ENCODE measurements at places on chromosomes 4 and X. TPM values are rescaled to one million over a fixed set of nuclear protein-coding genes. Genes with fewer than 3 reads are reported as not detected.
A peak's percentile ranks its signal among the peaks of the same experiment; 100 is the strongest.

- no peak overlapping the region for H3K4me3 ChIP-seq
- no peaks in the 10 kb centered on the region for H3K4me1 ChIP-seq
- H3K36me3 ChIP-seq = no peaks in the 10 kb centered on the region
- H3K27me3 ChIP-seq = no peaks in the 10 kb centered on the region
Observed at GRCh38 chrX:96102997-96103396, 581.6 kb upstream of the DIAPH2 start.

GRCh38 chrX:11285651-11286050, 7.6 kb upstream of the AMELX start:
- H3K27ac ChIP-seq = no peak overlapping the region
- H3K4me1 ChIP-seq = no peaks in the 10 kb centered on the region

- H3K27ac ChIP-seq = no peak overlapping the region
- H3K4me1 ChIP-seq = no peaks in the 10 kb centered on the region
- no peaks in the 10 kb centered on the region for H3K36me3 ChIP-seq
- DNase-seq = no peak
- H3K4me3 ChIP-seq = no peak overlapping the region
- no peaks in the 10 kb centered on the region for H3K27me3 ChIP-seq
Observed at GRCh38 chrX:41733939-41734338, 10.0 kb downstream of the GPR82 start.

DNA sequence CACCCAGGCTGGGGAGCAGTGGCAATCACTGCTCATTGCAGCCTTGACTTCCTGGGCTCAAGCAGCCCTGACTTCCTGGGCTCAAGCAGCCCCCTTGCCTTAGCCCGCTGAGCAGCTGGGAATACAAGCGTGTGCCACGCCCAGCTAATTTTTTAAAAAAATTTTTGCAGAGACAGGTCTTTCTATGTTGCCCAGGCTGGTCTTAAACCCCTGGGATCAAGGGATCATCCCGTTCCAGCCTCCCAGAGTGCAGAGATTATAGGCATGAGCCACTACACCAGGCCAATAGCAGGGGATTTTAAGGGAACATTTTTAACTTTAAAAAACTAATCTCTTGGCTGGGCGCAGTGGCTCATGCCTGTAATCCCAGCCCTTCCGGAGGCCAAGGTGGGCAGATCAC, 5.3 kb upstream of the SLC34A2 start:
- H3K36me3 ChIP-seq = no peaks in the 10 kb centered on the region
- no peak overlapping the region for H3K4me3 ChIP-seq
- H3K27ac ChIP-seq = no peak overlapping the region
- DNase-seq = no peak

GRCh38 chr4:80361329-80361900, 25.9 kb downstream of the CFAP299 start:
- no peak overlapping the region for H3K4me3 ChIP-seq
- H3K4me1 ChIP-seq = no peaks in the 10 kb centered on the region
- DNase-seq = no peak
- no peak overlapping the region for H3K27ac ChIP-seq
- no peaks in the 10 kb centered on the region for H3K36me3 ChIP-seq

- H3K27me3 ChIP-seq = peaks cover 10% of the 10 kb centered on the region
- no peak for DNase-seq
- H3K4me3 ChIP-seq = no peak overlapping the region
- H3K36me3 ChIP-seq = no peaks in the 10 kb centered on the region
- no peak overlapping the region for H3K27ac ChIP-seq
- H3K4me1 ChIP-seq = no peaks in the 10 kb centered on the region
Observed at GRCh38 chr4:142840516-142841123, 5.5 kb downstream of the INPP4B start.

GRCh38 chr4:4668355-4669210, 126.7 kb upstream of the STX18 start:
- DNase-seq = no peak
- H3K4me1 ChIP-seq = peaks cover 19% of the 10 kb centered on the region
- H3K36me3 ChIP-seq = peaks cover 3% of the 10 kb centered on the region
- no peaks in the 10 kb centered on the region for H3K27me3 ChIP-seq
- peak overlapping the region; percentile 72 for H3K4me3 ChIP-seq

DNA sequence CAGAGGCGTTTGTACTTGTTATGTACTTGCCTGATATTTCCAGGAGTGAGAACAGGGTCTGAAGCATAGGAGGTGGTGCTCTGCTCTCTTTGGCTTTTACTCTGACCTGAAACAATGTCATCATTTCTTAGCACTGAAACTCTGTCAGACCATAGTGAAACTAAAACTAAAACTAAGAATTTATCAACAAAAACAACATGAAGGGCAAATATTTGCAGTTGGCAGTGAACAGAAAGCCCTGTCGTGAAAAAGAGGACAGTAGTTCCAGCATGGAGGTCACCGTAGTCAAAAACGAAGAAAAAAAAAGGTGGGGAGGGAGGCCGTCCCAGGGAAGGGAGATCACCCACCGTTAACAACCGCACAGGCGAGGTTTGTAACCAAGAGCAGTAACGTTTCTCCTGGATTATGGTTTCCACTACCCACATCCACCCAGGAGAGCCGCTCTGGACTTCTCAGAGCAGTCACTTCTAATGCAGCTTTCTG, 97.5 kb downstream of the ANK2 start:
- no peak for DNase-seq
- H3K4me3 ChIP-seq = no peak overlapping the region
- peaks cover 11% of the 10 kb centered on the region for H3K4me1 ChIP-seq
- H3K27me3 ChIP-seq = no peaks in the 10 kb centered on the region
- no peak overlapping the region for H3K27ac ChIP-seq
- peaks cover 2% of the 10 kb centered on the region for H3K36me3 ChIP-seq

DNA sequence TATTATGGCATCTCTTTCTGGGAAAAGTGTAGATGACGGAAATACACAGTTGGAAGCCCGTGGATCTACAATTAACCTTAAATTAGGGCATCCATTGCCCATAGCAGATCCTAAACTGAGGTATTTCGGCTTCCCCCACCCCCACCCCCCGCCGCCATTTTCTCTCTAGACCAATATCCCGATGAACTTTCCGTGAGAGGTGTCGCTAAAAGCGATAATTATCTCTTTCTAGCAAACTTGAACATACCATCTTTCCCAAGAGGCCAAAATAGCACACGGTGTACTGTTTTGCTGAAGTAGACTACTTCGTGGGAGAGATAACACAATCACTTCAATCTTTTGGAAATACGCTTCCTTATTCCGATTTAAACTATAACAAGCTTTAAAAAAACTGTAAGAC, 554 bp downstream of the KLHL15 start:
- H3K36me3 ChIP-seq = peaks cover 13% of the 10 kb centered on the region
- no peak for DNase-seq
- H3K4me3 ChIP-seq = peak overlapping the region; percentile 83
- H3K4me1 ChIP-seq = no peaks in the 10 kb centered on the region

- no peak for DNase-seq
- no peaks in the 10 kb centered on the region for H3K36me3 ChIP-seq
- H3K27ac ChIP-seq = no peak overlapping the region
- peaks cover 5% of the 10 kb centered on the region for H3K4me1 ChIP-seq
- no peak overlapping the region for H3K4me3 ChIP-seq
Observed at GRCh38 chr4:120991885-120992284, 69.4 kb upstream of the PRDM5 start.

DNA sequence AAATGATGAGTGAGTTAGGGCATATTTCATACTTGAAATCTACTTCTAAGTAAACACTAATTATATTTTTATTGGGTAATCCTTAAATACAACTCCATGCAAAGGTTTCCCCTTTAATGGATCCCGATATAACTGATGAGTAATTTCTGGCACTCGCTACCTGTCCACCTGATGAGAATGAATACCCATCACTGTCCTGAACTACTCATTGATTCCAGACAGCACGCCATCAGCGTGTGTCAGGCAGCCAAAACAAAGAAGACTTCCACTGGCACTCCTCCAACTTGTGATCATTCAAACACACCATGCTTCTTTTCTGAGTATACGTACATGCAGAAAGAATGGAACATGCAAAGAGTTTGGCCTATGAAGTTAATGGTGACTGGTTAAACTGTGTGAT, 69.4 kb downstream of the HCCS start:
- H3K27ac ChIP-seq = no peak overlapping the region
- no peaks in the 10 kb centered on the region for H3K4me1 ChIP-seq
- no peak overlapping the region for H3K4me3 ChIP-seq
- no peak for DNase-seq
- H3K27me3 ChIP-seq = no peaks in the 10 kb centered on the region

DNA sequence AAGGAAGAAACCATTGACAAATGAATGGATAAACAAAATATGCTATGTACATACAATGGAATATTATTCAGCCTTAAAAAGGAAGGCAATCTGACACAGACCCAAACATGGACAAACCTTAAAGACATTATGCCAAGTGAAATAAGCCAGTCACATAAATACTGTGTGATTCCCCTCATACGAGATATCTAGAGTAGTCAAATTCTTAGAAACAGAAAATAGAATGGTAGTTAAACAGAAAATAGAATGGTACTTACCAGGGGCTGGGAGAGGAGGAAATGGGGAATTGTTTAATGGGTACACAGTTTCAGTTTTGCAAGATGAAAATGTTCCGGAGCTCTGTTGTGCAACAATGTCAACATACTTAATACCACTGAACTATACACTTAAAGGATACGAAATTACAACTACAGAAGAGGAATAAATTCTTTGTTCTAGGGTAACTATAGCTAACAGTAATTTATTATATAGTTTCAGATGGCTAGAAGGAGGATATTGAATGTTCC, 47.8 kb upstream of the DUSP21 start:
- H3K27ac ChIP-seq = no peak overlapping the region
- no peak for DNase-seq
- H3K4me3 ChIP-seq = no peak overlapping the region
- H3K4me1 ChIP-seq = no peaks in the 10 kb centered on the region
- no peaks in the 10 kb centered on the region for H3K36me3 ChIP-seq

- no peak overlapping the region for H3K27ac ChIP-seq
- no peak for DNase-seq
- H3K4me1 ChIP-seq = no peaks in the 10 kb centered on the region
- H3K4me3 ChIP-seq = no peak overlapping the region
- no peaks in the 10 kb centered on the region for H3K27me3 ChIP-seq
Observed at GRCh38 chr4:87185146-87185870, 35.1 kb downstream of the KLHL8 start.

DNA sequence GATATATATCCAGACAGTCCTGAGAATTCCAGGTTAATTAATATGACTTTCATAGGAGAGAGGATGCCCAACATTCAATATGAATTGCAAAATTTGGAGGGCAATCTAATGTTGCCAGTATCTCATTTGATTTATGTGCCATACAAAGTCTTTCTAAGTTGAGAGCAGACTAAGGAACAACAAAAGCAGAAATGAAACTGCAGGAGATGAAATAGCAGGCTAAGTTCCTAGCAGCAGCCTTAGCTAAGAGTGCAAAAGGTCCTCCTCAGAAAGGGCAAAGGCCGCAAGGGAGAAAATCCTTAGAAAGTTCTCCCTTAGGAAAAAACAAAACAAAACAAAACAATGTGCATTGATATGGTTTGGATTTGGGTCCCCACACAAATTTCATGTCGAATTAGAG, 602.9 kb upstream of the HTR2C start:
- no peak overlapping the region for H3K4me3 ChIP-seq
- H3K27ac ChIP-seq = no peak overlapping the region
- H3K27me3 ChIP-seq = peaks cover 3% of the 10 kb centered on the region
- H3K4me1 ChIP-seq = peaks cover 10% of the 10 kb centered on the region
- DNase-seq = no peak

DNA sequence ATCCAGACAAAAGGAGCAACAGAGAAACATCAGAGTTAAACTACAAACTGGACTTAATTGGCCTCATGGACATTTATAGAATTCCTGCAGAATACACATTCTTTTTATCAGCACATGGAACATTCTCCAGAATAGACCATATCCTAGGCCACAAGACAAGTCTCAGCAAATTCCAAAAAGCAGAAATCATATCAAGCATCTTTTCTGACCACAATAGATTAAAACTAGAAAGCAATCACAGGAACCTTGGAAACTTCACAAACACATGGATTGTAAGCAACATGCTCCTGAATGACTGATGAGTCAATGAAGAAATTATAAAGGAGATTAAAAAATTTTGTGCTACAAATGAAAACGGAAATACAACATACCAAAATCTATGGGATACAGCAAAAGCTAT, 526.7 kb downstream of the PCDH7 start:
- no peak overlapping the region for H3K4me3 ChIP-seq
- H3K36me3 ChIP-seq = no peaks in the 10 kb centered on the region
- DNase-seq = no peak
- H3K27me3 ChIP-seq = no peaks in the 10 kb centered on the region
- H3K4me1 ChIP-seq = no peaks in the 10 kb centered on the region

DNA sequence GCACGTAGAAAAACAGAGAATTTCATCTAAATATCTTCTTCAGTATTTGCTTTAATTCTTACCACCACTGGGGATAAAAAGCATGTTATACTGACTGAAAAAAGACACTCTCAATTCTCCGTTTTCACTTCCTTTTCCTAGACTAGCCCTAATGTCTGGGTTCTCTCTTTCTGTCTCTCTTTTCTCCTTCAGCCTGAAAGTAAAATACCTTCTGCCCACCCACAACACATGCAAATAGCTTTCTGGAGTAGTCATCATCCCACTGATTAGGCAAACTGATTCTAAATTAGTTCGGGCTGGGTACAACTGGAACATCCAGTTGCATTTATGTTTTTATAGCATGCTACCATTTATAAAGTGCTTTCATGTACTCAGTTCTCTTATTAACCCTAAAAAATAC, 142.4 kb upstream of the ANKRD50 start:
- no peak overlapping the region for H3K27ac ChIP-seq
- no peak overlapping the region for H3K4me3 ChIP-seq
- no peaks in the 10 kb centered on the region for H3K4me1 ChIP-seq
- H3K27me3 ChIP-seq = no peaks in the 10 kb centered on the region

DNA sequence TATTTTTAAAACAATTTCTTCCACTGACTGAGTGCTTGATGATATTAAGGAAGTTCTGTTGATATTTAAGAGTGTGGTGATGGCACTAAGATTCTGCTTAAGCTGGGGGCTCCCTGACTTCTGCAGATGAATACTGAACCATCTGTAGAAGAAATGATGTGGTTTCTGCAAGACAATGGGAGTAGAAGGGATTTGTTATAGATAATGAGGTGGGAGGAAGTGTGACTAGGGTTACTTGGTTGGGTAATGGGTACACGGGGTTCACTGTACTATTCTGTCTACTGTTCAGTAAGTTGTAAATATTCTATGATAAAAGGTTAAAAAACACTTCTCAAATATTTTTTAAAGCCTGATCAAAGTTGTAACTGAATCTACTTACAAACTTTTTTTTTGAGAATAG, 60.9 kb upstream of the TXK start:
- H3K4me3 ChIP-seq = no peak overlapping the region
- no peaks in the 10 kb centered on the region for H3K36me3 ChIP-seq
- H3K27ac ChIP-seq = no peak overlapping the region
- no peak for DNase-seq
- no peaks in the 10 kb centered on the region for H3K4me1 ChIP-seq

- H3K36me3 ChIP-seq = no peaks in the 10 kb centered on the region
- no peaks in the 10 kb centered on the region for H3K27me3 ChIP-seq
- H3K4me3 ChIP-seq = no peak overlapping the region
Observed at GRCh38 chrX:9320940-9321339, 143.9 kb upstream of the TBL1X start.

GRCh38 chrX:5650904-5651303, 577.8 kb downstream of the NLGN4X start:
- peaks cover 25% of the 10 kb centered on the region for H3K36me3 ChIP-seq
- H3K27ac ChIP-seq = peak overlapping the region; percentile 77
- H3K4me3 ChIP-seq = peak overlapping the region; percentile 44
- peak; percentile 51 for DNase-seq

Gene GPC4
- total RNA-seq = 416 TPM

Gene SH3RF1
- total RNA-seq = 15.3 TPM

Gene SLC7A11
- total RNA-seq = 19.8 TPM

Gene SUPT20HL1
- total RNA-seq = not detected

Gene FGFR3
- total RNA-seq = 75.7 TPM

Gene VSIG4
- total RNA-seq = not detected

Data from H9 (cell line).